ENCODE measurements at places on chromosomes 12 and 14.

GRCh38 chr14:53491256-53491883, 338.2 kb upstream of the DDHD1 start:
- no peak for DNase-seq
- no peaks in the 10 kb centered on the region for H3K27me3 ChIP-seq
- no peak overlapping the region for H3K4me3 ChIP-seq

DNA sequence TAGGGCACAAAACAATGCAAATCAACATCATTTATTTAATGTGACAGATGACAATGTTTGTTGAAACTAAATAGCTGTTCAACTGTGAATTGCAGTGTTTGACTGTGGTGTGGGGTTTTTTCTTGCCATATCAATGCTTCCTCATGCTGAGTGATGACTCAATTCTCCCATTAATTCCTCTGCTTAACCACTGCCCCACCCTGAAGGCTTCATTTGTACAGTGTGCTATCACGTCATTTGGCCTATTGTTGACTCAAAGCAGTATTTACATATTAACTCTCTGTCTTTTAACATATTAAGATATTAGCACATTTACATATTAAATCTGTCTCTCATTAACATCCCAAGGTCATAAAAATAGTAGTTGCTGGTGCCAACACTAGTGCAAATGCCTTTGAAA, 164.8 kb upstream of the NRXN3 start:
- DNase-seq = no peak
- no peak overlapping the region for H3K27ac ChIP-seq

GRCh38 chr12:18456344-18456743, 195.0 kb downstream of the PIK3C2G start:
- no peak for DNase-seq
- H3K27ac ChIP-seq = no peak overlapping the region
- no peaks in the 10 kb centered on the region for H3K27me3 ChIP-seq
- no peaks in the 10 kb centered on the region for H3K4me1 ChIP-seq
- H3K36me3 ChIP-seq = no peaks in the 10 kb centered on the region

DNA sequence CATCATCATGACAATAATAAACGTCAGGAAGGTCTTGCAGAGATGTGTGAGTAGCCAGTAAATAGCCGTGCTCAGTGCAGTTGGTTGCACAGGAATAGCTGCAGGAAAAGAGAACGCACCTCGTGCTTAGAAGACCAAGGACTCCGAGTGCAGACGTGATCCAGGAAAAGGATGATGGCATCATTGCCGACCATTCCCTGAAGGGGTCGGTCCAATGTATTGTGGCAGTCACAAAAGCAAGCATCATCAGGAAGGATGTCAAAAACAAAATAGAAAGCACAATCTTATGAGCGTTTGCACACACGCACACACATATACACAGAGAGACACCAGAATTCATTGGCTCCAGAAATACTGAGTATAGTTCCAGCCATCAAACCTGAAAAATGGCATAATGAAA, 12.8 kb downstream of the DUSP6 start:
- H3K4me1 ChIP-seq = no peaks in the 10 kb centered on the region
- H3K27me3 ChIP-seq = no peaks in the 10 kb centered on the region
- no peak overlapping the region for H3K4me3 ChIP-seq
- H3K27ac ChIP-seq = no peak overlapping the region
- H3K36me3 ChIP-seq = no peaks in the 10 kb centered on the region
- DNase-seq = no peak

DNA sequence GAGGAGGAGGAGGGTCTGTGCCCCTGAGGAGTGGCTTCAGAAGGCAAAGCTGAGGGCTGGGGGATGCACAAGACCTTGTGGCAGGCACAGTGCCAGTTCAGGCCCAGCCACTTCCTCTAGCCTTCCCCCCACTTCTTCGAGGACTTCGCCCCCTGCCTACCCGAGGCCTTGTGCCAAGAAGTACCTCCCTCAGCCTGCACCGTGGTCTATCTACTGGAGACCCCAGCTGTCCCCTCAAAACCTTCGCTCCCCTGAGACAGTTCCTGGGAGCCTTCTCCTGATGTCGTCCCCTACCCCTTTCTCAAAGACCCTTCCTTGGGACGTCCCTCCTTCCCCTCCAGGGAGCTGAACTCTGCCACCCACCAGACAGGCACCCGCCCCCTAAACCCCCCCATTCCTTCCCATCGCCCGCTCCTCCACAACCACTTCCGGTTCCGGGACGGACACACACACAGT, 604 bp downstream of the ZNF384 start:
- no peaks in the 10 kb centered on the region for H3K27me3 ChIP-seq
- peak overlapping the region; percentile 97 for H3K27ac ChIP-seq
- H3K4me1 ChIP-seq = no peaks in the 10 kb centered on the region

DNA sequence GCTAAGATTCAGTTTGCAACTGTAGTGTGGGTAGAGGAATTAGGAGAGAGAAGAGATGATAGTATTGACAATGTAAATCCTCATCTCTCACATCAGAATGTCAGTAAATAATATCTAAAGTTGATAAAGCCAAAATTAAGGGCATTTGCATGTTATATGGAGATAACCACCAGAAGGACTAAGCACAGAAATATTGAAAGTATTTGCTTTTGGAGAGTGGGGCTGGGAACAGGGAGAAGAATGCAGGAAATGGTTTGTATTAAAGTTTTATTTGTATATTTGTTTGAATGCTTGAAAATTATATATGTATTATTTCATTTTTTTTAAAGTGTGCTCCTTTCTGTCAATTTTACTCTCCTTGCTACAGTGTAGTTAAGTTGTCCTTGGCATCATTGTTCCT, 491.4 kb downstream of the APAF1 start:
- H3K36me3 ChIP-seq = no peaks in the 10 kb centered on the region
- no peaks in the 10 kb centered on the region for H3K27me3 ChIP-seq

GRCh38 chr14:22314183-22314820, 274.7 kb downstream of the DAD1 start:
- peak; percentile 21 for DNase-seq
- H3K36me3 ChIP-seq = no peaks in the 10 kb centered on the region
- H3K27ac ChIP-seq = no peak overlapping the region
- no peaks in the 10 kb centered on the region for H3K4me1 ChIP-seq
- H3K27me3 ChIP-seq = no peaks in the 10 kb centered on the region
- H3K4me3 ChIP-seq = no peak overlapping the region

DNA sequence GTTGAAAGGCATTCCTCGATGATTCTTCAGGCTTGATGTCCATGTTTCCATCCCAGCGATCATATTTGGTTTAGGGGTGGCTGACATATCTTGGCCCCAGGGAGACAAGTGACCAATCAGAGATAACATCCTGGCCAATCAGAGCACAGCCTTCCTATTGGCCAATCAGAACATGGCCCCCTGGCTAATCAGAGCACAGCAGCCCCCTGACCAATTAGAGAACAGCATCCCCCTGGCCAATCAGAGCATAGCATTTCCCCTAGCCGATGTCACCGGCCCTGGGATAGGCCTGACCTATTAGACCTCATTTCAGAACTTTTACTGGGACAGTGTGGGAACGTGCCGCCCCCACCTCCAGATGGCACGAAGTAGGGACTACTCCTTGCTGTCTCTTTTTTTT, 182.2 kb downstream of the AACS start:
- H3K36me3 ChIP-seq = no peaks in the 10 kb centered on the region
- H3K4me3 ChIP-seq = no peak overlapping the region
- H3K4me1 ChIP-seq = no peaks in the 10 kb centered on the region
- H3K27me3 ChIP-seq = no peaks in the 10 kb centered on the region

GRCh38 chr12:52522346-52523011, 2.3 kb upstream of the KRT5 start:
- H3K27me3 ChIP-seq = no peaks in the 10 kb centered on the region
- DNase-seq = no peak
- no peaks in the 10 kb centered on the region for H3K36me3 ChIP-seq
- H3K4me3 ChIP-seq = no peak overlapping the region

DNA sequence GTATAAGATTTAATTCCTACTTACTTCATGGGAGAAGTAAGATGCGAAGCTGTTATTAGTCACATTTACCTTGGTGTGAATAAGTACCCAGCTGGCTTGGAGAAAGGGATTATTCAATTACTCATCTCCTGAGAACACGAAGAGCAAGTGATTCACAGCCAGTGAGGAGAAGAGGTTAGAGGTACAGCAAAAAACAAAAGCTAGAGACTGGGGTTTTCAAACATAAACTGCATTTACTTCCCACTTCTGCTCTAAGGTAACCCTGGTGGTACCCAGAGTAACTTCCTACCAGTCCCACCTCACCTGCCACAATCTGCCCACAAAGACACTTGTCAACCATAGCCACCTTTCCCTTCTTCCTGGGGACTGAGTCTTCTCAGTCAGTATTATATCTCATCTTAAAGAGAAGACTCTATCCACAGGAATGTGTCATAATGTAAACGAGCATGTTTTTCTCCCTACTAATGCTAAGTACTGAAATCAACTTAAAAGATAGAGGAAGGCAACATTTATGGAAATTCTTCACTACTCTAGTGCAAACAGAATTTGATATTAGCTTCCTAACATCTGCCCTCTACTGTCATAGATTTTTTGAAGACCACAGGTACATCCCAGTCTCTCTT, 6.0 kb upstream of the IL22 start:
- no peaks in the 10 kb centered on the region for H3K4me1 ChIP-seq
- DNase-seq = no peak
- H3K4me3 ChIP-seq = no peak overlapping the region
- H3K27ac ChIP-seq = no peak overlapping the region

DNA sequence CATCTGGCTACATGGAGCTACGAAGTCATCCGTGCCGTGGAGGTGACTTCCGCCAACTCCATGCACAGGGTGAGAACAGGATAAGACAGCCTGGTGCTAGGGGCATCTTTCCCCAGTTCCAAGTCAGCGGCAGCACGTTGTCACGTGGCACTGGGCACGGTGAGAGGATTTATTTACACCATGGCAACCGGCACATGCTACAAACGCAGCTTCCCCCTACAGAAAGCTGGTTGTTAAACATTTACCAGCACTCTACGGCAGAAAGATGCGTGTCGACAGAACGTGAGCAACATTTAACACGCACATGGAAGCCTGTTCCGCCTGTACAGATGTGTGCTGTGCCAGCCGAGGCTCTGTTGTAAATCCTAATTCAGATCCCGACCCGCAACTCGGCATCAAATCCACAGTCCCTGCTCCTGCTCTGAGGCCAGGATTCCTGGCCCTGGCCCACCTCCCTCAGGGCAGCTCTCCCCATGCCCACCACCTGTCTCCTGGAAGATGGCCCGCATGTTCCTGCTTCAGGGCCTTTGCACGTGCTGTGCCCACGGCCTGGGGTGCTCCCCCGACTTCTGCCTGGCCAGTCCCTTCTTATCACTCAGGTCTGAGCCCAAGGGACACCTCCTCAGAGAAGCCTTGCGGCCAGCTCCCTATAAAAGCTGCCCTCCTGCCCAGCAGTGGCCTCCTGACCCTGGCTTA, 114.1 kb downstream of the RFLNA start:
- no peak for DNase-seq
- H3K27ac ChIP-seq = no peak overlapping the region
- peaks cover 37% of the 10 kb centered on the region for H3K36me3 ChIP-seq
- H3K4me1 ChIP-seq = peaks cover 3% of the 10 kb centered on the region
- H3K27me3 ChIP-seq = no peaks in the 10 kb centered on the region

DNA sequence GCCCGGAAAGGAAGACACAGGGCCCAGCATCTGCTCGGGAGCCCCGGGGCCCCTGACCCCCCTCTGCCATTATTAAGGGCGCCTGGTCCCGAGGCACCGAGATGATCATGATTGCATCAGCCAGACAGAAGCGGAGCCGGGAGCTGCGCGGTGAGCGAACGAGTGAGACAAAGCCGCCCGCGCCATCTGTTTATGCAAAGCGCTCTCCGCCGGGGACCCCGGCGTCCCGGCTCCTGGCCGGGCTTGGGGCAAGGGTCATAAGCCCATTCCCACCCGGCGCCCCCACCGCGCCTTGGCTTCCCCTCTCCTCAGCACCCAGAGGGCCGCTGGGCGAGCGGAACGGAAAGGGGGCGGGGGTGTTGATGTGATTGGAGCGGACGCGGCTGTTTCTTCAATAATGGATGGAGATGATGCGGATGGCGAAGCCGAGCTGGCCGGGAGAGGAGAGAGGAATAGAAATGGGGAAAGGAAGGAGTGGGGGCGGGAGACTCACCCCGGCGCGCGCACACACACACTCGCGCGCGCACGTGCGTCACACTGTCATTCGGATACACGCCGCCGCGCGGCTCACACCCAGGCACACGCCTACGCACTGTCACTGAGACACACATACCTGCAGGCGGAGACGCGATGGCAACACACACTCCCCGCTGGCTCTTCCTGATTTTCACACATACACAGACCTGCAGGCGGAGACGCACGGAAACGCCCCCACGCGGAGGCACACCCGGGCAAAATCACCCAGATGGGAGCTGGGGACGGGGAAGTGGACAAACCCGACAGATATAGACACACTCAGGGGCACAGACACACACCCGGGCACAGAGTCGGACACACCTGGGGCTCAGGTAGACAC, 10.7 kb downstream of the STAC3 start:
- H3K27me3 ChIP-seq = peaks cover 68% of the 10 kb centered on the region
- DNase-seq = peak; percentile 87
- peak overlapping the region; percentile 26 for H3K4me3 ChIP-seq
- H3K4me1 ChIP-seq = peaks cover 33% of the 10 kb centered on the region
- no peaks in the 10 kb centered on the region for H3K36me3 ChIP-seq

- peaks cover 68% of the 10 kb centered on the region for H3K36me3 ChIP-seq
- no peaks in the 10 kb centered on the region for H3K27me3 ChIP-seq
- H3K27ac ChIP-seq = no peak overlapping the region
- DNase-seq = no peak
Measured at GRCh38 chr12:6332459-6332858, 9.4 kb downstream of the TNFRSF1A start.

GRCh38 chr12:46356655-46357437, 15.7 kb downstream of the SLC38A2 start:
- no peak for DNase-seq
- H3K4me1 ChIP-seq = no peaks in the 10 kb centered on the region
- H3K36me3 ChIP-seq = peaks cover 15% of the 10 kb centered on the region
- no peaks in the 10 kb centered on the region for H3K27me3 ChIP-seq
- H3K27ac ChIP-seq = no peak overlapping the region
- H3K4me3 ChIP-seq = no peak overlapping the region

DNA sequence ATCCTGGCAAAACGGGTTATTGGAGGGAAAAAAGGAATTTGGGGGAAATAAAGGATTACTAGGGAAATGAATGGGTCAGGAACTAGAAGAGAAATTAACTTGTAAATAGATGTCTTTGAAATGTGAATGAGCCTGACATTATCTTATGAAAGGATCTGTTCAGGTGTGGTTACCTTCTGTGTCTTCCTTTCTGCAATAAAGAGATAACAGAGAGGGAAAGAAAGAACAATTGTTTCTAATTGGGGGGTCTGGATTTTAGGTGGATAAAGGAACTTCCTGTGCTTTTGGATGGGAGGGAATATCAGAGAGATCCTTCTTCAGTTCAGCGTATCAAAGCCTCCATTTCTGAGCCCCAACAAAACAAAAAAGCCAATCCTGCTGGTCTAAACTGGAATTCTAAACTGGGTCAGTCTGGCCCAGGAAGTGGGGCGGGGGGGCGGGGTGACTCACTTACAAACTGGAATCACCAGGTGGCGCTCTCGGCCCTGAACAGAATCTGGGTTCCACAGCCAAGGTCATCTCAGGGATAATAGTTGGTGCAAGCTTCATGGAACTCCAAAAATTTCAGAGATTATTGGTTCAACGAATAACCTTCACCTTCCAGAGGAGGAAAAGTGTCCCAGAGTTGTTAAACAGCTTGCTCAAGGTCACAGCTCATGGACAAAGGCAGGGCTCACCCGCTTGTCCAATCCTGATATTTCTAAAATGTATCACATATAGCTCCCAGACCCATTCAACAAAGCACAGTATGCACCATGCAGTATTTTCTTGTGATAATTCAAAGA, 15.2 kb upstream of the PEBP1 start:
- H3K4me3 ChIP-seq = no peak overlapping the region
- H3K36me3 ChIP-seq = no peaks in the 10 kb centered on the region
- H3K4me1 ChIP-seq = no peaks in the 10 kb centered on the region
- DNase-seq = peak; percentile 77
